ENCODE measurements at places on chromosomes 16 and 17.
A peak's percentile ranks its signal among the peaks of the same experiment; 100 is the strongest.

DNA sequence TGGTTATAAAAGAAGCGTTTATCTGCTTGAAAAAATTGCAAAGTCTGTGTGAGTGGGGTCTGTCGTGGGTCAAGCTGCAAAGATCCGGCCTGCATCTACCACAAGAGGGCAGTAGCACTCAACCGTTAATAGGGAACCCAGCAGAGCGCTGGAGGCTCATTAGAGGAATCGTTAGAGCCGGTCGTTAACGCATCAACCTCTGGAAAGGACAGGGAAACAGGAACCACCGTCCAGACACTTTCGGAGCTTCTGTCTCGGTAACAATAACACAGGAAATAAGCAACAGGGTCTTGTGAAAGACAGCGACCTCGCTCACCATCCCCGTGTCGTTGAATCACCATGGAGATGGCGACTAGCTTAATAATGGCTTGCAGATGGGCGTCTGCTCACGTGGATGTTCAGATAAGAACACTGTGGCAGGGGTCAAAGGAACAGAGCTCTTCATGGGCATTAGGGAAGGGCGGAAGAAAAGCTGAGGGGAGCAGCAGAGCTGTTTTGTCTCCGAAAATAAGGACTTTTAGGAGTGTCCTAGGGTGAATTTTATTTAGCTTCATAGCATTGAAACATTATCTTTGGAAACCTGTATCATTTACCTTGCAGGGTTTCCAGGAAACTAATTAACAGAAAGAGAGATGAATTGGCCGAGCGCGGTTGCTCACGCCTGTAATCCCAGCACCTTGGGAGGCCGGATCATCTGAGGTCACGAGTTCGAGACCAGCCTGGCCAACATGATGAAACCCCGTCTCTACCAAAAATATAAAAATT is 11.9 kb upstream of the NSRP1 start:
- DNase-seq = peak; percentile 62

- DNase-seq = no peak
Observed at GRCh38 chr17:59357219-59357697, 25.8 kb downstream of the YPEL2 start.

- DNase-seq = no peak
Observed at GRCh38 chr16:27291722-27292240, 22.0 kb upstream of the IL4R start.

DNA sequence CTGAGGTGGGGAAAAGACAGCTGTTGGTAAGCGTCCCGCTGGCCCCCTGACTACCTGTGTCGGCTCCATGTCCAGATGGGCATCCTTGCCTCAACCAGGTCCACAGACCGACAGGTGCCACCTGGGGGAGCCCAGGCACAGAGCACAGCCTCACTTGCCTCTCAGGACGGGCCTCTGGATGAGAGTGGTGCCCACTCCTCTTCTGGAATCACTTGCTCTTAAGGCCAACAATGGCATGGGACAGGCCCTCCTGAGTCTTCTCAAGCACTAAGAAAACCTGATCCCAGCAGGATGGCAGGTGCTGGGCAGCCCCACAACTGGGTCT is 17.2 kb downstream of the SLC16A3 start:
- DNase-seq = no peak

GRCh38 chr16:19660432-19660831 is 57.6 kb downstream of the KNOP1 start:
- DNase-seq = no peak

DNA sequence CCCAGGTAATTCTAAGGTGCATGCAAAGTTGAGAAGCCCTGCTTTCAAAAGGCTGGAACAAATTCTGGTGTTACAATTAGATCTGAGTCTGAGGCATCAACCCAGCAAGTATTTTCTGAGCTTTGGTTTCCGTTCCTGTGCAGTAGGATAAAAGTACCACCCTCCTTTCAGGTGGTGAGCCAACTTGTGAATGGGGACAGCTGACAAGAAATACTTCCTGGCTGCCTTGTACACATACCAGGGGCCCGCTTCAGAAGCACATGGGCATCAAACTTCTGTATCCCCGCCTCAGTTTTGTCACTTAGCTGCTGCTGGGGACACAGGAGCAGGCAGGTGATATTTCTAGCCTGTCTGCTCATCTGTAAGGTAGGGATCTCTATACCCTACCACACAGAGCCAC is 252.2 kb downstream of the CPPED1 start:
- DNase-seq = no peak

DNA sequence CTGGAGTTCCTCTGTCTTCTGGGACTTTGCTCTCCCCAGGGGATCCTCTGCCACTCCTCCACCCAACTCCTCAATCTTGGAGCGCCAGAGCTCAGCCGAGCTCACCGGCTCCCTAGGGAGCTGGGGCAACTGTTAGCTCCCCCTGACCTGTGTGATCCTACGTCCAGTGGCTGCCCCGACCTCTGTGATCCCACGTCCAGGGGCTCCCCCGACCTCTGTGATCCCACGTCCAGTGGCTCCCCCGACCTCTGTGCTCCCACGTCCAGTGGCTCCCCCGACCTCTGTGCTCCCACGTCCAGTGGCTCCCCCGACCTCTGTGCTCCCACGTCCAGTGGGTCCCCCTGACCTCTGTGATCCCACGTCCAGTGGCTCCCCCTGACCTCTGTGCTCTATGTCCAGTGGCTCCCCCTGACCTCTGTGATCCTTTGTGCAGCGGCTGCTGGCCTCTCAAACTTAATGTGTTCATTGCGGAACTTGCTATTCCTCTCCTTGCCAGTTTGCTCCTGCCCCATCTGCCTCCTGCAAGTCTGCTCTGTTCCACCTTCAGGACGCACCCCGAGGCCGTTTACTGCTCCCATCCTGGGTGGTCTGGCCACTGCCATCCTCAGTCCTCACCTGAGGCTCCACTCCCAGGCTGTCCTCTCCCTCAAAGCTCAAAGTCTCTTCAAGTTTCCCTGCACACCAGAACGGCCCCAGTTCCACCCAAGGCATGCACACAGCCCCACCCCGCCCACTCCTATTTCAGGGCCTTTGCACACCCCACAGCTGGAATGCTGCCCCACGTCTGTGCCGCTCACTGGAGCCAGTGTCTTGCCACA is 2.8 kb downstream of the VPS9D1 start:
- DNase-seq = no peak

DNA sequence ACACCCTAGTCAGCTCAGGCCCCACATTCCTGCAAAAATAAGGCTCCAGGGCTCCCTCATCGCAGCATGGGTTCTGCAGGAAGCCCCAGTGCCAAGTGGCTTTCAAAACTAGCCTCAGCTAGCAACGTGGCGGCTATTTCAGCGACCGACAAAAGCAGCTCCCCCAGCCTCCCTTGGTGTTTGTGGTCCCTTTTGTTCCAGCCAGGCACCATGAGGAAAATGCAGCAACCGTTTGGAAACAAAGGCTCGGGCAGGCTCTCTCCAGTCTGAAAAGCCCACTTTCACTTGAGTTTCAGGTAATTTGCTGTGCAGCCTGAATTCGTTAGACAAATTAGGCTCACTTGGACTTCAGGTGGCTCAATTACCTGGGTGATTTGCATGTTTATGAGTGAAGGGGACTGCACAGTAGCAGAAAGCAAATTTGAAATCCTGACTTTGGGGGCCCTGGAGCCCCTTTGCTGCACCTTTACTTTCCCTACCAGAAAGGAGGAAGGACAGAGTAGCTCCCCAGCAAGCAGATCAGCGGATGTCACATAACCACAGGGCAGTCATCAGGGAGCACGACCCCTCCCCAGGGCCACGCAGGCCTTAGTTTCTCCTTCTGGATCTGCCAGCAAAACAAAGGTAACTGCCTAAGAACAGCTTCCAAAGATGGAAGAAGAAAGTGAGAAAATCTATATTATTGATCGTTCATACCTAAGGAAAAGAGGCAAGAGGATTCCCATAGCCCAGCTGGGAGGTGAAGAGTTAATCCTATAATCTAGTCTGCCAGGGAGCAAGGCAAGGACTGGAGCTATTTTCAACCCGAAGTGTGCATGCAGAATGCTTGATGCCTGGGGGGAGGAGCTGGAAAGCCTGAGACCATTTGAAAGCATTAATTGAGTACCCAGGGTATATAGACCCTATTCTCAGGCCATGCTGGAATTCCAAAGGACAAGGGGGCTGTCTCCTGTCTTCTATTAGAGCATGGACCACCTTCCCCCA is 143.1 kb upstream of the SDK2 start:
- DNase-seq = no peak

DNA sequence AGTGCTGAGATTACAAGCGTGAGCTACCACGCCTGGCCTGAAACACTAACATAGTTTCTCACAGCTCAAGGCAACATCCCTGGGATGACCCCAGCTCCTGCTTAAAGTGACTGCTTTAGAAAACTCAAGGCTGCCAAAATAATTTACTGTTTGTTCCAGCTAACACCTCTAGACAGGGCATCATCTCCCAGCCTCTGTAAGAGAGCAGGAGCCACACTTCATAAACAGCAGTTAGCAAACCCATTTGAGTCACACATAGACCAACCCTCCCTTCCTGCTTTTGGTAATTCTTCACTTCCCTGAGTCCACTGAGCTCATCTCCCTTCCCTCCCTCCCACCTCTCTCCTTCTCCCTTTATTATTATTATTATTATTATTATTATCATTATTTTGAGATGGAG is 201.3 kb downstream of the XYLT1 start:
- DNase-seq = no peak

DNA sequence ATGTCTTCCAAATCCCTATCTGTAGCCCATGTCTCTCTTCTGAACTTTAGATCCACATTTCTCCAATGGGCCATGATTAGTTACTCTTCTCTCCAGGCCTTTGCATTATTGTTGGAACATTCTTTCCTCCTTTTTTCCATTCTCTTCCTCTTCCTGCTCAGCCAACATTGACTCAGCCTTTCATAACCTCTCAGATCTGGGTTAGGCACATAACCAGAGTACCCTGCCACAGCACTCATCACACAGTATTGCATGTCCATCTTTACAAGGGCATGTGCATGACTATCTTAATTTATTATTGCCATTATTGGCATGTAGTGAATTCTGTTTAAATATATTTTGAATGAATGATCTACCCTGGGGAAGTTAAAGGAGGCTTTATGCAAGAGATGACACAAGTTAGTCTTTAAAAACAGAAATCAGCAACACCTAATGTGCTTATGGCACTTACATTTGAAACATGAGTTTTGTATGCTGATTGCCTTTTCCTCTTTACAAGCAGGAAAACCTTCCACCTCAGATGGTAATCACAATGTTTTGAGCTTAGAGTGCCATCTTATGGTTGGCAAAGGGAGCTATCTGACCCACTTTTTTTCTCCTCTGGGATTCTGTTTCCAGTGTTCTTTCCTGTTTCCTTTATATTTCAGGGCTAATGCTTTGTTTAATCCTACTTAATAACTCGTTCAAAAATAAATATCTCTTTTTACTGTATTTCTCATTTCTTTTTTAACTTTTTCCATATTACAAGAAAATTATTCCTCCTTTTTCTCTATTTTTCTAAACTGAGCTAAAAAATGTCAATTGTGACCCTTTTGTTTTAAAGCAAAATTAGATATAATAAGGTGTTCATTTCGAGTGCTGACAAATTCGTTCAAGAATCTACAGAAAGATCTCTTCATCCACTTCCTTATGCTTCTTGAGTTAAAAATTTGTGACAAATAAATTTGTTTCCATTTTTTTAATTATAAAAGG is 151.0 kb upstream of the RBL2 start:
- DNase-seq = no peak

- peak; percentile 10 for DNase-seq
Observed at GRCh38 chr16:55577887-55578286, 11.4 kb downstream of the CAPNS2 start.

DNA sequence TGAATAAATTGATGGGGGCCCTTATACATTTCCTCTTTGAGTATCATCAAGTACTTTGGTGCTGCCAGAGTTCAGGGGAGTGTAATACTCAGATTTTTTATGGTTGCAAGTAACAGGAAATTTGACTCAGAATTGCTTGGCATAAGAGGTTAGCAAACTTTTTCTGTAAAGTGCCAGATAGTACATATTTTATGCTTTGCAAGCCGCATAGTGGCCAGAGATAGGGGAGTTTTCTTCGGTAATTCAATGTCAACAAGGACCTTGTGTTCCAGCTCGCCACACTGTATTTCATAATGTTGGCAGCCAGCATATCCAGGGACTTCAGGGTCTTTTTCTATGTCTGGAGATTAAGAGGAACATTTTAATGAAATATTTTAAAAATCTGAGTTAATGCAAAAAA is 51.0 kb upstream of the MARCHF10 start:
- no peak for DNase-seq

- no peak for DNase-seq
Observed at GRCh38 chr17:20171741-20172365, 162.7 kb downstream of the SPECC1 start.

GRCh38 chr17:16364625-16365024 is 11.4 kb upstream of the CENPV start:
- no peak for DNase-seq

- DNase-seq = no peak
Observed at GRCh38 chr16:50224286-50224685, 42.1 kb upstream of the ADCY7 start.

- no peak for DNase-seq
Observed at GRCh38 chr17:74234486-74234885, 21.1 kb downstream of the TTYH2 start.

- no peak for DNase-seq
Observed at GRCh38 chr17:49101054-49101534, 31.5 kb upstream of the B4GALNT2 start.

DNA sequence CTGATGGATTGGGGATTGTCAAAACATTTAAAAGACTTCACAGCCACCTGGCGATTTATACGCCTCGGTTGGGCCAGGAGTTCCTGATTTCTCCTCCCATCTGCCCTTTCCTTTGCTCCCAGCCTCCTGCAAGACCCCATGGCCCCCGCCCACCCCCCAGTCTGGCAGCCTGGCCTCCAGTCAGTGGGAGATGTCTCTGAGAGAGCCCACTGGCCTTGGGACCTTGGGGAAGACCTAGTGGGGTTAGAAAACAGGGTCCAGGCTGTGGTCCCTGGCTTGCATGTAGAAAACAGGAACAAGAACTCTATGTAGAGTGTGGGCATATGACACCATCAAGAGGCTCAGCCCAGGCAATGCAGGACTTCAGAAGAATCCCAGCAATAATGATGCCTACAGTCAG is 209.4 kb upstream of the C16orf82 start:
- no peak for DNase-seq

DNA sequence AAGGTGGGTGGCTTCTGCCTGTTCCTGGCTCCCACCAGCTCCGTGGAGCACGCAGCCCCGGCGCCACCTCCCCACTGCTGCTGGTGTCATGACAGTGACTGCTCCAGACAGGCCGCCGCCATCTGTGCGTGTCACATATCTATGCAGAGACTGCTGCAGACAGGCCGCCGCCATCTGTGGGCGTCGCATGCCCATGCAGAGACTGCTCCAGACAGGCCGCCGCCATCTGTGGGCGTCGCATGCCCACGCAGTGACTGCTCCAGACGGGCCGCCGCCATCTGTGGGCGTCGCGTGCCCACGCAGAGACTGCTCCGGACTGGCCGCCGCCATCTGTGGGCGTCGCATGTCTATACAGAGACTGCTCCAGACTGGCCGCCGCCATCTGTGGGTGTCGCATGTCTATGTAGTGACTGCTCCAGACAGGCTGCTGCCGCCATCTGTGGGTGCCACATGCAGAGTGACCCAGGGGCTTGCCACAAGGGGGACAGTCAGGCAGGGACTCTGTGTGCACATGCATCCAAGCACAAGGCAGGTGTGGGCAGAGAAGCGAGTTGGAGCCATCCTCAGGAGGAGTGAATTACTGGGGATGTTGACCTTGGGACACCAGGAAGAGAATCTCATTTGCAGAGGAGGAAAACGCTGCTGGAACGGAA is 3.3 kb upstream of the FN3KRP start:
- DNase-seq = no peak

All from CD4-positive, alpha-beta T cell (primary cell).